ENCODE measurements at places on chromosomes 2 and 18.

- DNase-seq, result no peak
Measured at GRCh38 chr2:231890896-231891513, 35.2 kb downstream of the NPPC start.

- DNase-seq, result peak; percentile 76
Measured at GRCh38 chr2:46716927-46717326, 198.7 kb downstream of the MCFD2 start.

- DNase-seq, result no peak
Measured at GRCh38 chr2:27024812-27025211, 8.0 kb upstream of the TMEM214 start.

GRCh38 chr2:2272841-2273240, 58.2 kb downstream of the MYT1L start:
- no peak for DNase-seq

DNA sequence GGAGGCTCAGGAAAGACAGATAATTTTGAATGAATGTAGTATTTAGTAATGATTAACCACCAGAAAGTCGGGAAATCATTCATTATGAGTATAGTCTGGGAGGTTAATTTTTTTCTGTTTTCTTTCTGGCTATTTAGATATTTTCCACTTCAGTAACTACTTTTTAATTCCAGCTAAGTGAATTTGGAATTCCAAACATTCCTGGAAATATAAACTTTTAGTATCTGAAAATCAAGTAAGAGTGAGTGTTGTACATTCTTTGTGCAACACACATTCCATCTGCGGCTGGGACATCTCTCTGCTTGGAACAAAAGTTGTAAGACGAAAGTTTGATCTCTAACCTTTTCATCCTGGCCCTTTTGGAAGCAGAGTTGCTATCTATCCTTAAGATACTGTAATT, 275.7 kb upstream of the SPRED2 start:
- peak; percentile 29 for DNase-seq

- peak; percentile 59 for DNase-seq
Measured at GRCh38 chr2:159795841-159796690, 1.9 kb downstream of the CD302 start.

GRCh38 chr2:59276917-59277316, 1035.8 kb upstream of the FANCL start:
- DNase-seq, result no peak

GRCh38 chr2:43201016-43201415, 25.4 kb downstream of the ZFP36L2 start:
- no peak for DNase-seq

GRCh38 chr18:5937795-5938194, 42.5 kb upstream of the TMEM200C start:
- no peak for DNase-seq

GRCh38 chr2:147712051-147712450, 132.8 kb upstream of the ACVR2A start:
- no peak for DNase-seq

GRCh38 chr18:44582456-44582855, 98.2 kb upstream of the SETBP1 start:
- DNase-seq, result no peak

- no peak for DNase-seq
Measured at GRCh38 chr2:46202453-46202852, 94.8 kb upstream of the EPAS1 start.

GRCh38 chr2:181461056-181461997, 4.1 kb downstream of the ITGA4 start:
- DNase-seq, result no peak

Data from iris pigment epithelial cell (primary cell).